ENCODE measurements at places on chromosomes 4 and X.
A peak's percentile ranks its signal among the peaks of the same experiment; 100 is the strongest.

DNA sequence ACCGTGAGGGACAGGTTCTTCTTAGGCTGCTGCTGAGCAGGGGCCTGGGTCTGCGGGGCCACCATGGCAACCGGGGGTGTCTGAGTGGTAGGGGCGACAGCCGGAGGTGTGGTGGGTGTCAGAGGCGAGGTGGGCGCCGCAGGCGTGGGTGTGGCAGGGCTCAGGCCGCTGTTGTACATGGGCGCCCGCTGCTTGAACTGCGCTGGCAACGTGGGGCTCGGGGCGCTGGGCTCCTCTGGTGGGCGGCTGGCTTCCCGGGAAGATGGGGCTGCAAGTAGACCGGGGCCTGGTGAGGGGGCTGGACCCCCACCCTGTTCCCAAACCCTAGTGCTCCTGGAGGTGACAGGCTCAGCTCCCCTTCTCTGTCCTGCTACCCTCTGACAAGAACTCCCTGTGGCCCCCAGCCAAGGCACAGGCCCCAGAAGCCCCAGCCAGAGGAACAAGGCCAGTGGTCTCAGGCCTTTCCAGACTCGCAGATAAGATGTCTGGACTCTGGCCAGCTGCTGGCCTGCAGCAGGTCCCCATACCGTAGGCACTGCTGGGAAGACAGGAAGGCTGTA, 24.8 kb downstream of the NELFA start:
- DNase-seq: no peak

DNA sequence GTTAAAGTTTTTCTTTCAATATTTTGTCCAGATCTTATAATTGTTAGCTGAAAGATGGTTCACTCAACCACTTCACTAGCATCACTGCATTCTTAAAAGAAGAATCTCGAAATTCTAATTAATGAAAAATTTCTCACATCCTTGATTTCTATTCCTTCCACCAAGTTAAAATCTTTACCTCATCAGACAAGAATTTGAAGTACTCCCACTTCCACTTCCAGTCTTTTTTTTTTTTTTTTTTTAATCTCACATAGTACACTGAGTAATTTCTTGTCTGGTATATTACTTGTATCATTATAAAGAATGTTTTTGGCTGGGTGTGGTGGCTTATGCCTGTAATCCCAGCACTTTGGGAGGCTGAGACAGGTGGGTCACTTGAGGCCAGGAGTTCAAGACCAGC, 73.2 kb downstream of the FBXW7 start:
- DNase-seq: no peak

DNA sequence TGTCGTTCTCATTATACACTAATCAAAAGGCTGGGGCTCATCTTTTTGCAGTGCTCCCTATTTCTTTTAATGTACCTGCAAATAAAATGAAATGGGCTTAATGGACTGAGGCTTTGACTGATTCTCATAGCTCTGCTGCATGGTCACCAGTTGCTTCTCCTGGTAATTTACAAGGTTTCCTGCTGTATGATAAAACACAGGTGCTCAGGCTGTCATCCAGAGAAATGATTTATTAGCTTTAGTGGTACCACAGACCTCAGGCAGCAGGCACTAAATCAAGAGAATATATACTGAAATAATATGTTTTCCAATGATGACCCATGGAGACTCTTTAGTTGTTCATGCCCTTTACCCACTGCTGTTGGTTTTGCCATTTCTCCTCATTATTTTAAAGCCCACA, 137.7 kb downstream of the C4orf33 start:
- DNase-seq: no peak

GRCh38 chr4:69321153-69321729, 41.0 kb downstream of the UGT2B28 start:
- no peak for DNase-seq

DNA sequence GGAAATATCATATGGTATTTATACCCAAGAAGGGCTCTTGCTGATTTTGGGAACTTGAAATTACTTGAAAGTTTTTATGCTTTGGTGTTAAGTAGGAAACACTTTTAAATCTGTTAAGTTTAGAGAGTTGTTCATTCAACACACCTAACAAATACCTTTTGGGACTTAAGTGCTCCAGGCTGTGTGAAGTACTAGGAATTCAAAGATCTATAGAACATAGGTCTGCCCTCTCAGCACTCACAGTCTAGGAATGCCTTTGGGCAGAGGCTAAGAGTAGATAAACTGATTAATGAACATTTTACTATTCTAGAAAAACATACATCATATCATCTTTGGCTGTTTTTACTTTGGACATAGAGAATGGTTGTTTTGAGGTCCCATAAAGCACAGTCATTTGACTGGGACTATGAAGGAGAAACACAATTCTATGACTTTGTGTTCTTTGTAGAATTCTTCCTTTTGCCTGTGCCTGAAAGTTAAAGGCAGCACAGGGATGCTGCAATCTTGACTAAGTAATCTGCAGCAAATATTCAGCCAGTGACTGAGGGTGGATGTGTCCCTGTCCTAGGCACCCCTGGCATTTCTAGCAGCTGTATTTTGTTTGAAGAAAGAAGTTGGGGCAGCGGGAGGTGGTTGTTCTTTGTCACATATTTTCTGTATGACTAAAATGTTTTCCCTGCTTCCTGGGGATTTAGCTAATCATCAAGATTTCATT, 8.3 kb downstream of the BMP3 start:
- DNase-seq: no peak

- DNase-seq: no peak
These were observed 6.9 kb upstream of the ARMCX4 start for GRCh38 chrX:101478366-101478765.

- no peak for DNase-seq
These were observed 1054.9 kb upstream of the DIAPH2 start for GRCh38 chrX:95629737-95630136.

- DNase-seq: no peak
These were observed 123.2 kb downstream of the BMPR1B start for GRCh38 chr4:94880956-94881355.

GRCh38 chr4:186617921-186618320, 62.6 kb upstream of the MTNR1A start:
- DNase-seq: no peak

GRCh38 chr4:72701987-72702819, 133.2 kb upstream of the ADAMTS3 start:
- DNase-seq: peak; percentile 76

DNA sequence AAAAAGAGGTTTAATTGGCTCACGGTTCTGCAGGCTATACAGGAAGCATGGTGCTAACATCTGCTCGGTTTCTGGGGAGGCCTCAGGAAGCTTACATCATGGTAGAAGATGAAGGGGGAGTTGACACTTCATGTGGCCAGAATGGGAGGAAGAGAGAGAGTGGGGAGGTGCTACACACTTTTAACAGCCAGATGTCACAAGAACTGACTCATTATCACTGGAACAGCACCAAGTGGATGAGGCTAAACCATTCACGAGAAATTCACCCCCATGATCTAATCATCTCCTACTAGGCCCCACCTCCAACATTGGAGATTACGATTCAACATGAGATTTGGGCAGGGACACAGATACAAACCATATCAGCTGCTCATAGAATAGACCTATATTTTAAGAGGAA, 255.8 kb downstream of the OPHN1 start:
- peak; percentile 13 for DNase-seq

DNA sequence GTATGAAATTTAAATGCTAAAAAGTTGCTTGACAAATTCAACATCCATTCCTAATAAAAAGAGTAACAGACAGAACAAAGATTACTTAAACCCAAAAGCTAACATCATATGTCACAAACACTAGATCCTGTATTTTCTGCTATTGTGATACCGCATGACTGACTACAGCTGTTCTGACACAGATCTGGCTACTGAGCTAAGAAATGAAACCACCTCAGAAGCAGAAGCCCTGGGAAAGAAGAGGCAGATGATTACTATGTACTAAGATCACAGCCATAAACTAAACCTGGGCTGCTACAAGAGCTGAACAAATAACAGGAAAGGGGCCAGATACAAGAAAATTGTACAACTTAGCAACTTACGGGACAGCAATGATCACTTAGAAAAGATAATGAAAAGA, 9.4 kb downstream of the LETM1 start:
- DNase-seq: no peak

GRCh38 chr4:82851318-82851717, 39.6 kb downstream of the SEC31A start:
- no peak for DNase-seq

GRCh38 chrX:67619253-67619652, 75.4 kb downstream of the AR start:
- DNase-seq: no peak

DNA sequence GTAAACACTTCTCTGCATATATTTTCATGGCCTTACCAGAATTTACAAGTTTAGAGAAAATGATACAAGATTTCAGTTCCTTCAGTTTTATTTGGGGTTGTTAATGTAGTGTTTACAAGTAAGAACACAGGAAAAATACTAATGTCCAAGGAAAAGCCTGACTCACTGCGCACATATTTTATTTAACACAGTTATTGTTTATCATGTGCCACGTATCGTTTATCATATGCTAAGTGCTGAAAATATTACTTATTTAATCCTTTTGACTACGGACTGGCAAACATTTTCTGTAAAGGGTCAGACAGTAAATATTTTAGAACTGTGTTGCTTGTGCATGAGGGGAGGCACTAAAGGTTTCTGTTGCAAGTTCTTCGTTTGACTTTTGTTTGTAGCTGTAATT, 794 bp downstream of the HSD17B13 start:
- DNase-seq: no peak

DNA sequence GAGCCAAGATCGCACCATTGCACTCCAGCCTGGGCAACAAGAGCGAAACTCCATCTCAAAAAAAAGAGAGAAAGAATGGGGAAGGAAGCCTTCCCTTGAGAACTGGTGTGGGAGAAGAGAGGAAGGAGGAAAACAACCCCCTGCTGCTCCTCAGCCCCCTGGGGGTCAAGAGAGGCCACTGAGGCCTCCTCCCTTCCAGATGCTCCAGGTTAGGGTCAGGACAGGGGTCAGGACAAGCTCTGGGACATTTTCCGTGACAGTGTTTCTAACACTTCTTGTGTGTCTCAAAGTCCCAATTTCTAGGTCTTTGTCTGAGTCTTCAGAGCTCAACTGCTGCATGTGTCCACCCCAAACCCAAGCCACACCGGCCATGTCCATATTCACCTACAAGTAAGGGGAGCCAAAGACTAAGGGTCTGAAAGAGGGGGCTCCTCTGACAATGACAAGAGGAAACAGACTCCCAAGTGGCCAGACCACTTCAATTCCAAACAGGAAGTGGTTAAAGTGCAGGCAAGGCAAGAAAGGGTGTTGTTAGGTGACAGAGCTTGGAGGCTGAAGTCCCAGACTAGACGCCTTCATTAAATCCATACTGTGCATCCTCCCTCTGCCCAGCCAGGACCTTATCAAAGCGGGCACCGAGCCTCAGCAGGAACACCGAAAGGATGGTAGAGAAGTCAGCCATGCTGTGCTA, 8.3 kb downstream of the L1CAM start:
- peak; percentile 41 for DNase-seq

- no peak for DNase-seq
These were observed 16.2 kb downstream of the POU4F2 start for GRCh38 chr4:146654687-146655520.

GRCh38 chrX:53251307-53251706, 26.3 kb upstream of the KDM5C start:
- no peak for DNase-seq

GRCh38 chrX:69080855-69081465, 84.3 kb downstream of the PJA1 start:
- DNase-seq: no peak

DNA sequence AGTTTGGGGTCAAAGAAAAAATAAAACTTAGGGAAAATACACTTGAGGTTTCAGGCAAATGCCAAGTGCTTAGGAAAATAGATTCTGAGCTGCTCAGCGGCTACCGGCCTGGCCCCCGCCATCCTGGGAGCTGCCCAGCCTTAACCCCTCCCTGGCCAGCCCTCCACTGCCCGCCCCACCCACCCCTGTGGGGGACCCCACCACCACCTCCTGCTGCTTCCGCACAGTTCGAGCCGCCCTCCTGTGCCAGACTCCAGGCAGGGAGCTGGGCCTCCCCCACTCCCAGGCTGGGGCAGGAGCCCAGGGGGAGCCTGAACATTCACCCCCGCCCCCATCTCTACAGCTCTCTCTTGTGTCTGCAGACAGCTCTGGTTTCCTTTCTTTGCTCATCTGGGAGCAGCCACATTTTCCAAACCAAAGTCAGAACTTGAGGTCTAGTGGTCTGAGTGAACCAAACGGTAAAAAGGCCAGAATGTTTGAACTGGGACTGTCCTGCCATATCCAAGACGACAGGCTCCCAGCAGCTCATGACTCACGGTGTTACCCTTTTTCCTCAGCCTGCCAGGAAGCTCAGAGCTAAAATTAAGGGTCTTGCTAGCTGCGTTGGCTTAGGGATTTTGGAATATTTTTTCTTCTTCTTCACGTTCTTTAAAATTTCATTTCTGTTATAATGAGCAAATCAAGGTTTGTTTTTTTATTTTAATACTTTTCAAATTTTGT, 4.7 kb upstream of the FGFR3 start:
- DNase-seq: no peak

- DNase-seq: no peak
These were observed 269.3 kb upstream of the AGTR2 start for GRCh38 chrX:115901241-115901640.

- DNase-seq: peak; percentile 12
These were observed 313.4 kb upstream of the SLC7A11 start for GRCh38 chr4:138555584-138555983.

GRCh38 chrX:147570483-147570882, 341.2 kb upstream of the FMR1 start:
- DNase-seq: no peak

- DNase-seq: no peak
These were observed 28.9 kb upstream of the NDUFC1 start for GRCh38 chr4:139331185-139331584.

DNA sequence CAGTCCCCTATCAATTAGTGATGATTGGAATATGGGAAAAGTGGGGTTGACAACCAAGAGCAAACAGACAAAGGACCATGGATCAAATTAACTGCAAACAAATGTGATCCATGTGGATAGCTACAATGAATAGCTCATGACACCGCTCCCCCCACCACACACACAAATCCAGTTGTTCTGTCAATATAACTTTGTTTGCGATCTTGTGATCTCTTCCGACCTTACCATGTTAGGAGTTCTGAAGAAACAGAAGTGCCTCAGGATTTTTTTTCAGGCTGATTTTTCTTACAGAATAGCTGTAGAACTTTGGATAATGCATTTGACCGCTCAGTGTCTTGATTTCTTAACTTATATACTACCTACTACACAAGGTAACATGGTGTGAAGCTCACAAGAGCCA, 116.6 kb downstream of the SH2D1A start:
- no peak for DNase-seq

DNA sequence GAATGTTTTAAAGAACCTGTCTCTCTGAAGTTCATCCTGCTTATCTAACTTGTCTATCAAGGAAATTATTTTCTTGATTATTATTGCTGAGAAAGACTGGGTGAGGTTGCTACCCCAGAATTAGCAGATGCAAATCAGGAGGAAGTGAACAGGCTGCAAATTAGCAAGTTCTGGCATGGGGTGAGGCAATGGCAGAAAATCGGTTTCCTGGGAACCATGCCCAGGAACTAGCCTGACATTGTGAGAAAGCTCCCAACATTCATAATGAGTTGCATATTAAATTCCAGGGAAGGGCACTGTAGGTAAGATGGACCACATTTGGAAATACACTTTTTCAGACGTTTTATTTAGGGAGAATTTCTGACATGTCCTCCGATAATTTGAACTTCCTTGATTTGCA, 11.6 kb downstream of the ARSF start:
- no peak for DNase-seq

Measured in Kasumi-1 (cell line).